GM23248 (cell line): ENCODE measurements at places on chromosomes 2 and 18. TPM values are rescaled to one million over a fixed set of nuclear protein-coding genes. Genes with fewer than 3 reads are reported as not detected.

EMILIN1 gene
- 219 and 229 TPM in 2 replicates for total RNA-seq

GRCh38 chr2:109478906-109479493, 134.8 kb downstream of the SEPTIN10 start:
- H3K27ac ChIP-seq = no peak overlapping the region
- peaks cover 13% of the 10 kb centered on the region for H3K4me1 ChIP-seq
- H3K4me3 ChIP-seq = no peak overlapping the region
- DNase-seq = no peak

- H3K4me1 ChIP-seq = no peaks in the 10 kb centered on the region
- H3K36me3 ChIP-seq = no peaks in the 10 kb centered on the region
- no peak overlapping the region for H3K27ac ChIP-seq
- no peak overlapping the region for H3K4me3 ChIP-seq
- peaks cover 8% of the 10 kb centered on the region; the same call in 1 of the 2 replicates for H3K27me3 ChIP-seq
These were observed 27.8 kb upstream of the CXXC1 start for GRCh38 chr18:50315100-50315871.

ARMC9 gene
- total RNA-seq = 15.1 and 17.7 TPM in 2 replicates

STPG4 gene
- not detected in 2 replicates for total RNA-seq

DNA sequence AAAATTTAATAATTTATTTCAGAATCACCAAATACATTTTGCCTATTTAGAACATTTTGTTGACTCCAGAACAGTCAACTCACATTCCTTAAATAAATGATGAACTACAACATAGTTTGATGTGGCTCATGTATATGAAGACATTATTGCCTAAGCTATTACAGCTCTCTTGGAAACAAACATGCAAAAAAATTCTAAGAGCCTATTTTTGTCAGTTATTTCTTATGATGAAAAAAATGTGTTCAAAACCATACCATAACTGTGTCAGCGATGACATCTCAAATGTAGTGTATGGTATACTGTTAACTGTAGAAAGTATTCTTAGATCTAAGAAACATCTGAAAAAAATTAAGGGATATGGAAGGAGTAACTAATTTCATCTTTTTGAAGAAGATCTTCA, 6.3 kb upstream of the EMILIN2 start:
- no peaks in the 10 kb centered on the region for H3K27me3 ChIP-seq
- H3K27ac ChIP-seq = no peak overlapping the region
- H3K4me1 ChIP-seq = no peaks in the 10 kb centered on the region
- no peak overlapping the region for H3K4me3 ChIP-seq

DNA sequence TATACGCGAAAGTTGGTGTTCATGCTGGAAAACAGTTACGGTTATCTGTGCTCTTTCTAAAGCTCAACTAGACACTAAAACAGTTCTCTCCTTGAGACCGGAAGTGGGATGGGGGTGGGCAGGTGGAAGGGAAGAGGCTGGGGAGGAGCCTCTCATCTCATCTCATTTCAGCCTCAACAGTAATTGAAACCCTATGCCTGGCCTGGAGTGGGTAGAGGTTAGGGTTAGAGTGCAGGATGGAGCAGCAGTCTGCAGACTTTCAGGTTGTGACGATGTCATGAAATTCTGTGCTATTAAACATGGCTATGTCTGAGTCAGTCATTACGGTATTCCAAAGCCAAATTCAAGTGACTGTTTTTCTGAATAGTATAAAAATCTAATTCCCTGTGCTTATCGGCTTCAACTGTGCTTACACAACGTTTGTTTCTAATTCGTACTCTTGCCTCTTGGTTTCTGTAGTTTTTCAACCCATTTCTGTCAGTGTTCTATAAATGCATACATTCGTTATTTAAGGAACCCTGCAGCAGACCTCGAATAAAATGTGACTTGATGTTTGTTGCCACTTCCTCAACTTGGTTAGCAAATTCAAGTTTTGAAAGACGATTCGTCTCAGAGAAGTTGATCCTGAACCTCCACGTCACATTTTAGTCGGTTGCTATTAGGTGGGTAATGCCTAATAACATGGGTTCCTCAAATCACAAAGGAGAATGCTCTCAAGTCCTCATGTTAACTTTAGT, 75.8 kb upstream of the TCF7L1 start:
- peaks cover 42% of the 10 kb centered on the region for H3K4me1 ChIP-seq
- H3K36me3 ChIP-seq = peaks cover 22% of the 10 kb centered on the region
- H3K27ac ChIP-seq = peak overlapping the region; percentile 46; the same call in 1 of the 2 replicates

- no peak overlapping the region for H3K4me3 ChIP-seq
- DNase-seq = peak; percentile 45
- no peaks in the 10 kb centered on the region for H3K36me3 ChIP-seq
- peaks cover 13% of the 10 kb centered on the region for H3K4me1 ChIP-seq
These were observed 119.2 kb upstream of the FHL2 start for GRCh38 chr2:105517814-105518705.

C1D gene
- total RNA-seq = 48.3 and 65.3 TPM in 2 replicates

GRCh38 chr2:203870941-203871340, 3.4 kb downstream of the CTLA4 start:
- no peak overlapping the region for H3K4me3 ChIP-seq
- DNase-seq = no peak
- no peak overlapping the region for H3K27ac ChIP-seq
- H3K4me1 ChIP-seq = no peaks in the 10 kb centered on the region
- peaks cover 47% of the 10 kb centered on the region for H3K27me3 ChIP-seq

GRCh38 chr2:11677136-11678055, 7.4 kb upstream of the NTSR2 start:
- peaks cover 54% of the 10 kb centered on the region for H3K27me3 ChIP-seq
- H3K36me3 ChIP-seq = no peaks in the 10 kb centered on the region
- no peak overlapping the region for H3K4me3 ChIP-seq
- DNase-seq = no peak
- no peak overlapping the region for H3K27ac ChIP-seq

DNA sequence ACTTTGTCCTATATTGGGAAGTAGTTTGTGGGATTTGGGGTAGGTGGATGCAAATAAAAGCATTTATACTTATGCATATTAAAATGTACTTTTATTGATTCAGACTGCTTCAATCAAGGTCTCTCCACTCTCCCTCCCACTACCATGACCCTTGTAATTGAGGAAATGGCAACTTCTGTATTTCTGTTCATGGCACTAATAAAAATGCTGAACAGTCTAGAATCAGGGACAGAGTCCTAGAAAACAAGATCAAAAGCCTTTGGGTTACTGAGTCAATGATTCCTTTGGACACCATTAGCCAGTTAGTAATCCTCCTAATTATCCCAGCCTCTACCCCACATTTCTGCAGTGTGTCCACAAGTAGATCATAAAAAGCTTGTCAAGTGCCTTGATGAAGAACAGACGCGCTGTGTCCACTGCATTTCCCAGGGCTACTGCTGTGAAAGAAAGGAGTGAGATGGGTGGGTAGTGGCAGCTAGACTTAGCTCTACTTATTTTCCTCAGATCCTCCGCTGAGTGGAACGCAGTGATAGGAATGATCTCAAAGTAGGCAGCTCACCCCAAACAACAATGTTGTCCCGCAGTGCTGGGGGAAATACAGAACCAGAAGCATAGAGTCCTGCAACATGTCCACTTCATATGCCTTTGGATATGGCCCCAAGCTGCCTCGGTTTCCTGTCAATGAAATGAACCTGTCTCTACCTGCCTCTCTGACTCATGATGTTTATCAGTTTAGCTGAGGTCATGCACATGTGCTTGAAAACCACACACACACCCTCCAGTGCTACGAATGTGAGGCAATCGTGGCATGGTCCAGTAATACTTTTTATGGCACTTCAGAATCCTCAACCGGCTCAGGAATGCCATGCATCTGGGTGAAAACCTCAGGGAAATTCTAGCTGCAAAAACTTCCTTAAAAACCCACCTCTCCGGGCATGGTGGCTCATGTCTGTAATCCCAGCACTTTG, 115.5 kb downstream of the COL6A3 start:
- H3K36me3 ChIP-seq = no peaks in the 10 kb centered on the region
- no peaks in the 10 kb centered on the region for H3K27me3 ChIP-seq
- H3K4me3 ChIP-seq = no peak overlapping the region
- peaks cover 49% of the 10 kb centered on the region for H3K4me1 ChIP-seq
- peak; percentile 70 for DNase-seq
- no peak overlapping the region for H3K27ac ChIP-seq

DNA sequence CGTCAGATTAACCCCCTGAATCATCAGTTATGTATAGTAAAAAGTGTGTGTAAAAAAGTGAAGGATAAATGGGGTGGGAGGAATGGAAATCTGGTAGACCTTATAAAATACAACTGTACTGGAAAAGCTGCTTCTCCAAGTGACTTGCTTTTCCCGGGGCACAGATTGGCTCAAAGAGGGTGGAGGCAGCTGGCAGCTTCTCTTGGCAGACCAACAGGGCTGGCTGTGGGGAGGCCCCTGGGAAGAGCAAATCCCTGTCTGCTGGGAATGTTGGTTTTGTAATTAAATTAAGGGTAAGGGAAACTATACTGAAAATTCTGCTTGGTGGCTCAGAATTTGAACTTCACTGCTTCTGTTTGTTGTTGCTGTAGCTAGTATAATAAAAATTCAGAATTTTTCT, 154.2 kb upstream of the DLX2 start:
- DNase-seq = peak; percentile 53
- no peak overlapping the region for H3K27ac ChIP-seq
- H3K4me1 ChIP-seq = peaks cover 41% of the 10 kb centered on the region
- no peak overlapping the region for H3K4me3 ChIP-seq
- H3K27me3 ChIP-seq = no peaks in the 10 kb centered on the region
- no peaks in the 10 kb centered on the region for H3K36me3 ChIP-seq

DNA sequence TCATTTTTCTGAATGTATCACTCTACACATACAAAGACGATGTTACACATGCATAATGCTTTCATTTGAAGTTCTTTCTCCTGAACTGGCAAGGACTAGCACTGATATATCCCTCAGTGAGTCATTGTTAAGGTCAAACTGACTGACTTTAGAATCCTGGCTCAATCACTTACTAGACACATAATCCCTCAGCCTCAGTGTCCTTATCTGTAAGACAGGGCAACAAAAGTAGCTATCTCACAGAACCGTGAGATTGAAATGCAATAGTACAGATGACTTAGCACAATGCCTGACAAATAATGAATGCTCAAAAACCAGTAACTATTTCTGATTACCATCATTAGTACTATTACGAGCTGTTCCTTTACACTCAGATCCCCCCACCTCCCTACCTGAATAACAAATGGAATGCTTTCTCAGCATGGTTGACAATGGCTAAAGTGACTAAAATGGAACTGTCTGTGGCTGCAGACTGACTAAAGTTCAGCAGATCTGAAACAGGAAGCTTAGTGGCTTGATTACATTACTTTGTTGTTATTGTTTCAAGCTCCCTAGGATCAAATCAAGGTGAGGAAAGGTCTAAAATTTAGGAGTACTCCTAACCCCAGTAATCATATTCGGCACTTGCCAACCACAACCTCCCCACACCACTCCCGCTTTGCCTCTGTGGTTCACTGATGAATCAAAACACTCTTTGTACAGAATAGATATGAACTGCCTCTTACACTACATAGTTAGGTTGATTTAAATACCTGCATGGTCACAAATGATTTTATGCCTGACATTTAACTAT, 35.8 kb upstream of the CACNB4 start:
- DNase-seq = peak; percentile 53
- H3K36me3 ChIP-seq = peaks cover 3% of the 10 kb centered on the region; the same call in 1 of the 2 replicates
- H3K4me1 ChIP-seq = peaks cover 11% of the 10 kb centered on the region
- H3K27ac ChIP-seq = no peak overlapping the region
- H3K4me3 ChIP-seq = no peak overlapping the region

DNA sequence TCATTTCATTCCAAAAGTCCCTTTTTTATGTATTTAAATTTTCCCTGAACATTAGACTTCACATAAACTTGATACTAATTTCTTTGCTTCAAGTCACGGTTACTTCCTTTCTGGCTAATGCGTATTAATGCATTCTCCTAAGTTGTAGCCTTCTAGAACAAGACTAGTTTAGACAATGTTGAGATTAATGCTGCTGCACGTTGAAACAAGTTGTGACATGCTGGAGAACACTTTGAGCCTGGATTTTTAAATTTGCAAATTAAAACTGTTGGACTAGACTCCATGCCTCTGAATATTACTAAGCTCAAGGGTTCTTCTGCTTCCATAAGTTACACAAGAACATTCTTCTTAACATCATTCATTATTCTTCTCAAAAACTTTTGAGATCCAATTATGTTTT, 29.1 kb downstream of the ID2 start:
- H3K27ac ChIP-seq = no peak overlapping the region
- H3K4me3 ChIP-seq = no peak overlapping the region
- H3K27me3 ChIP-seq = no peaks in the 10 kb centered on the region
- H3K36me3 ChIP-seq = no peaks in the 10 kb centered on the region
- H3K4me1 ChIP-seq = no peaks in the 10 kb centered on the region
- no peak for DNase-seq

GRCh38 chr18:31723639-31723989, 37.1 kb downstream of the SLC25A52 start:
- H3K27ac ChIP-seq = no peak overlapping the region
- H3K27me3 ChIP-seq = peaks cover 13% of the 10 kb centered on the region; the same call in 1 of the 2 replicates
- H3K4me1 ChIP-seq = no peaks in the 10 kb centered on the region
- DNase-seq = no peak
- peak overlapping the region; percentile 70; the same call in 1 of the 2 replicates for H3K4me3 ChIP-seq
- H3K36me3 ChIP-seq = no peaks in the 10 kb centered on the region

- H3K4me1 ChIP-seq = peaks cover 7% of the 10 kb centered on the region
- no peaks in the 10 kb centered on the region for H3K36me3 ChIP-seq
- DNase-seq = no peak
These were observed 318.8 kb downstream of the ZEB2 start for GRCh38 chr2:144201126-144201525.

- no peaks in the 10 kb centered on the region for H3K4me1 ChIP-seq
- no peak overlapping the region for H3K4me3 ChIP-seq
- no peaks in the 10 kb centered on the region for H3K36me3 ChIP-seq
These were observed 88.0 kb downstream of the GALR1 start for GRCh38 chr18:77337604-77338003.

- H3K27ac ChIP-seq = peak overlapping the region; percentile 12
- DNase-seq = no peak
- peaks cover 66% of the 10 kb centered on the region for H3K36me3 ChIP-seq
- no peaks in the 10 kb centered on the region for H3K27me3 ChIP-seq
- H3K4me3 ChIP-seq = no peak overlapping the region
- peaks cover 54% of the 10 kb centered on the region for H3K4me1 ChIP-seq
These were observed 4.4 kb downstream of the XRCC5 start for GRCh38 chr2:216113572-216113971.

- no peaks in the 10 kb centered on the region for H3K36me3 ChIP-seq
- H3K27ac ChIP-seq = no peak overlapping the region
- H3K4me1 ChIP-seq = peaks cover 29% of the 10 kb centered on the region
- no peak overlapping the region for H3K4me3 ChIP-seq
These were observed 310.4 kb downstream of the MTX2 start for GRCh38 chr2:176579608-176580007.

DNA sequence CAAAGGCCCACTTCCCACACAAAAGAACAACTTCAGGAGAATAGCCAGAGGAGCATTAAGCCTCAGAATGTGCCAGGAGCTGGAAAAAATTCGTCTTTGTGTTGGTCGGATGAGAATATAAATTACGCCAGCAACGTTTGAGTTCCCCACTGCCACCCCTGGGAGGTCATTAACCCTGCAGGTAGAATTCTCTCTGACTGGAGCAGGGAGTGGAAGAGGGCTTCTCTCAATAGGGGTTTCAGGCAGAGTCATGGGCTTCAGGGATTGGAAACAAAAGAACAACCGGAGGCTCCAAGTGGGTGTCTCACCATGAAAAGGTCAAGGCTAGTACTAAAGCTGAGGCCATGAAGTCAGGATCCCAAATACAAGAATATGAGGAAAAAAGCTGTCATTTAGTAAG, 69.0 kb upstream of the DDX18 start:
- H3K27me3 ChIP-seq = no peaks in the 10 kb centered on the region
- H3K27ac ChIP-seq = no peak overlapping the region
- H3K4me1 ChIP-seq = no peaks in the 10 kb centered on the region
- no peak overlapping the region for H3K4me3 ChIP-seq
